ENCODE measurements at places on chromosomes 16 and 17. TPM values are rescaled to one million over a fixed set of nuclear protein-coding genes. Genes with fewer than 3 reads are reported as not detected.

Gene ABHD15
- total RNA-seq, result 4.4 TPM

Gene ORC6
- 11.8 TPM for total RNA-seq

Gene HBQ1
- total RNA-seq, result 0.97 TPM

Gene ABCC1
- 26.2 TPM for total RNA-seq

Gene SDR42E2
- not detected for total RNA-seq

Gene TRAPPC1
- total RNA-seq, result 45.3 TPM

Gene TXNDC17
- total RNA-seq, result 77.1 TPM

Gene TAT
- not detected for total RNA-seq

Gene SLC9A5
- total RNA-seq, result 0.32 TPM

Gene RNF222
- not detected for total RNA-seq

Measured in bladder microvascular endothelial cell (primary cell).